Bronchus fibroblast of lung (primary cell): ENCODE measurements at places on chromosomes 12 and 14. TPM values are rescaled to one million over a fixed set of nuclear protein-coding genes. Genes with fewer than 3 reads are reported as not detected.

Gene PRR4
- 0.34 and 1.3 TPM in 2 replicates for total RNA-seq

Gene MIP
- not detected in 2 replicates for total RNA-seq

Gene AACS
- total RNA-seq = 43.6 and 43.9 TPM in 2 replicates

Gene DYNLL1
- 357 and 400 TPM in 2 replicates for total RNA-seq

Gene ADCY4
- total RNA-seq = 0.15 and 0.17 TPM in 2 replicates
